ENCODE measurements at places on chromosomes 6 and 20. TPM values are rescaled to one million over a fixed set of nuclear protein-coding genes. Genes with fewer than 3 reads are reported as not detected.

Gene HLA-DRB5
- total RNA-seq: not detected

Gene KIF25
- total RNA-seq: 0.71 TPM

Gene ANKRD66
- not detected for total RNA-seq

Gene BACH2
- not detected for total RNA-seq
